Cardiac septum (tissue), 1 donor: ENCODE measurements at places on chromosomes 5 and 9. TPM values are rescaled to one million over a fixed set of nuclear protein-coding genes. Genes with fewer than 3 reads are reported as not detected.
A peak's percentile ranks its signal among the peaks of the same experiment; 100 is the strongest.

DNA sequence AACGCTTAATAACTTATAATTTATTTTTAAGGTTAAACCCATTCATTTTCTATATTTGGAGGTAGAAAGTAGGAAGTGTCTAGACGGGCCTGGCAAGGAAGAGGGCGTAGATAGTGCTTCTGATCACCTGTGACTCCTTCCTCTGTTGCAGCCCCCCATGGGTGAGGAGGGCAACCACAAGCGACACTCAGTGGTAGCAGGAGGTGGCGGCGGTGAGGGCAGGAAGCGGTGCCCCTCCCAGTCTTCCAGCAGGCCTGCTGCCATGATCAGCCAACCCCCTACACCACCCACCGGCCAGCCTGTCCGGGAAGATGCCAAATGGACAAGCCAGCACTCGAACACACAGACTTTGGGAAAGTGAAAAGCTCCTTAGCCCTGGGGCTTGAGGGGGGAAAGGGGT is 36.7 kb downstream of the FAXDC2 start:
- no peak for DNase-seq

DNA sequence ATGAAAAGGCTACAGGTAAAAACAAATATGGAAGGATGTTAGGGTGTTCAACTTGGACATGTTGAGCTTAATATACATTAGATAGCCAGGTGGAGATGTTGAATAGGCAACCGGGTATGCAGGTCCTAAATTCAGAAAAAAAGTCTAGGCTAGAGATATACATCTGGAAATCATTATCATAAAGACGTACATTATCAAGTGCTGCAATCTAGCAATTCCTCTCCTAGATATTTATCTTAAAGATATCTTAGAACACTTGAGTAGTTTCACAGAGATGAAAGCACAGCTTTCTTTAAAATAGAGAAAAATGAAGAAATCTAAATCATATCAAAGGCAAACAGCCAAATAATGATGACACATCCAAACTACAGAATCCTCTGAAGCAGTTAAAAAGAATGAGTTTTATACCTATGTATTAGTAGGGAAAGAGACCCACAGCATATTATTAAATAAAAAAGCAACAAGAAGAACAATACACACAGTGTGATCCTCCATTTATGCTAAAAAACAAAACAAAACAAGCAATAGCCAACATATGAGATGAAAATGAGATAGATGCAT is 3.8 kb downstream of the NUDCD2 start:
- DNase-seq: no peak

- peak; percentile 57 for DNase-seq
Measured at GRCh38 chr5:172479784-172480115, 25.4 kb upstream of the SH3PXD2B start.

The GABBR2 gene
- 1.1 TPM for total RNA-seq

- no peak for DNase-seq
Measured at GRCh38 chr5:56552612-56553268, 262.6 kb upstream of the MAP3K1 start.

The CATSPER3 gene
- total RNA-seq: 0.54 TPM

The MCTP1 gene
- 11.5 TPM for total RNA-seq

DNA sequence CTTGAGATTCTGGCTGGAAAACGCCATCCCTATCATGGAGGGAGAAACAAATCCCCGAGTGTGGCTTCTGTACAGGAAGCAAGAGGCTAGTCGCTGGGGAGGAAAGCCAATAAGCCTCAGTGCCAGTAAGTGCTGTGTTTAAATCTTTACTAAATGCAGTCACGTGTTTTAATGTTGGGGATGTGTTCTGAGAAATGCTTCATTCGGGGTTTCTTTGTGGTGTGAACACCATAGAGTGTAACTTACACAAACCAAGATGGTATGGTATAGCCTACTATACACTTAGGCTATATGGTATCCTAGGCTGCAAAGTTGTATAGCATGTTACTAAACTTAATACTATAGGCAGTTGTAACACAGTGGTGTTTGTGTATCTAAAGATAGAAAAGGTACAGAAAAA is 94.7 kb downstream of the GCNT1 start:
- no peak for DNase-seq

DNA sequence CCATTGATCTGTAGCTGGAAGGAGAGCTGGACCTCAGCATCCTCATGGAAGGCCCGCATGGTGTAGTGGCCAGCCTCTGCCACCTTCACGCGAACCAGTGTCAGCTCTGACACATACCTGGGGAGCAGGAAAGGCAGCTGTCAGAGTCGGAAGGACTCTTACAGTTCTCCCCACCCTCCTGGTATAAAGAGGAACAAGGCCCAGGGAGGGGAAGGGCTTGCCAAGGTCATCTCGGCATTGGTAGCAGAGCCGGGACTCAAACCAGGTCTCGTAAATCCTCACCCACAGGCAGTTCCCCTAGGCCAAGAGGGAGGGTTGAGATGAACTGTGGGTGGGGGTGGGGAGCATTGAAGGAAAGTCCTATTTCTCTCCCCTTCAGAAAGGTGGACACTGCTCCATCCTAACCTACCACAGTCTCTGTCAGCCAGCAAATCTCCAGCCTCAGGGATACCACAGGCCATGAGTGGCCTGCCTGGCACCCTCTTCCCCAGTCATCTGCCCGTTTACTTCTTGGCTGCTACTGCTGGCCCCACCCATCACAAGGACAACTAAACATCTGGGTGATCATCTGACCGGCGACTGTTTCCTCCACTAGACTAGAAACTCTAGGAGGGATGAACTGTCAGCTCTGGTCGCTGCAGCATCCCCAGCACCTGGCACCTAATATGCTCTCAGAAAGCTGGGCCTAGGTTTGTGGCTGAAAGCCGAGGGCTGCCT is 23.5 kb downstream of the PDGFRB start:
- DNase-seq: no peak

GRCh38 chr9:133960568-133961129 is 31.5 kb downstream of the VAV2 start:
- no peak for DNase-seq

The PTPA gene
- 204 TPM for total RNA-seq
